Karpas-422 (cell line): ENCODE measurements at places on chromosomes 16 and 17.
A peak's percentile ranks its signal among the peaks of the same experiment; 100 is the strongest.

DNA sequence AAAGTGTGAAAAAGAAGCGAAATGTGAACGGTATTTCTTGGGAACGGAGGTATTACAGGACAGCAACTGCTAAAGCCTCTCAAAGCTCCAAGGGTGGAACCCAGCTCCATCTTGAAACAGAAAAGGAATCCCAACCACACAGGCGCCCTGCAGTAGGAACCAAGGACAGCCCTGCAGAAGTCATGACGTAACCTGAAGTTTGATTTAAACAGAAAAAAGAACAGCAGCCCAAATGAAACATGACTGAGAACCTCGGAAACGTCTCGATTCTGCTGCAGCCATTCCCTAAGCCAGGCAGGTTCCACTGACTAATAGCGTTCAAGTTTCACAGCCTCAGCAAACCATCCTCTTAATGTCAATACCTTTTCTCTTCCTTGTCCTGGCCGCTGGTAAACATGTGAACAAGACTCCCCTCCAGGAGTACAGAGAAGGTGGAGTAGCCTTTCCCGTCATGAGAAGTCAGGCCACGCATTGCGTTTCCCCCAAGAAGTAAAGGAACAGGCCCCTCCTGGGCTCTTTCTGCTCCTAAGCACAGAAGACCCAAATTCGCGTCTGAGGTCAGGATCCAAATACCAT is 20.1 kb downstream of the SIAH1 start:
- no peak for DNase-seq

GRCh38 chr17:17554266-17554665 is 37.2 kb downstream of the PEMT start:
- DNase-seq, result no peak

- no peak for DNase-seq
Observed at GRCh38 chr16:24568392-24568791, 29.0 kb downstream of the RBBP6 start.

GRCh38 chr17:50575581-50576210 is 15.2 kb downstream of the CACNA1G start:
- DNase-seq, result peak; percentile 55

GRCh38 chr16:53378138-53378537 is 56.1 kb upstream of the RBL2 start:
- no peak for DNase-seq
